ENCODE measurements at places on chromosomes 3 and 15.

DNA sequence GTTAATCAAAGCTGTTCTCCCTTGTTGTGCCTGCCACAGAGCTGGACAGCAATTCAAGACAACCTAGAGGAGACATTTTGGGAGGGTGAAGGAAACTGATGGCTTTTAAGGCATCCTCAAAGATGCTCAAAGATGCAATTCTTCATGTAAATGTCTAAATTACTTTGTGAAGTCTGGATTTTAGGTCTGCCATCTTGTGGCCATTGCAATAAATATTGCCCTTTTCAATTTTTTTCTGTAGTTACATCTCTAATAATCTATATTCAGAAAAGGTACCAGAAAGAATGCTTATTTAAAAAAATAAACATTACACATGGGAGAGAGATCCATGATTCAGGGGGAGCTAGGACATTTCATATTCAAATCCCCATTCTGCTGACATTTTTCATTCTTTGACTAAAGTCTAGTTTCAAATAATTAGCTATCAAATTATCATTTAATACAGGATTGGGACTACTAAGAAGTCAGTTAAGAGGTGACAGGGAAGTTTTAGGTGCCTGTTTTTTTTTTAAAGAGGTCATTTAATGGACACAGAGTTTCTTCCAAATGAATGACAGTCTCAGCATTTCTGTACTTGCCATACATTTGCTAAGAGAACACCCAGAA is 259.8 kb upstream of the WNT5A start:
- DNase-seq = no peak

DNA sequence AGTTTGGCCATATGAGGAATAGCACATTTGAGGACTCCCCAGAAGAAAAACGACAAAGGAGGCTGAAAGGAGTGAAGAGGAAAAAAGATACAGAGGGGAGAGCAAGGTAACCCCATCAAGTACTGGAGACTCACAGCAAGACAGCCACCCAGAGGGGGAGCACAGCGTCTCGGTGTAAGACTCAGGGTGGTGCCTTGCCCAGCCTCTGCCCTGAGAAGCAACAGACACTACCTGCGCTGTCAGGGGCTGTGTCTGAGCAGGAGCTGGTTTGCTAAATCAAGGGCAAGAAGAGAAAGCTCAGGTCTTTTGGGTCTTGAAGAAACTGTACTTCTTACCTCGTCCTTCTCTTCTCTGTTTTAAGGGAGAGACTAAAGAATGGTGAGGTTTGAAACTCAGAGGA is 27.9 kb downstream of the FBXO45 start:
- no peak for DNase-seq

DNA sequence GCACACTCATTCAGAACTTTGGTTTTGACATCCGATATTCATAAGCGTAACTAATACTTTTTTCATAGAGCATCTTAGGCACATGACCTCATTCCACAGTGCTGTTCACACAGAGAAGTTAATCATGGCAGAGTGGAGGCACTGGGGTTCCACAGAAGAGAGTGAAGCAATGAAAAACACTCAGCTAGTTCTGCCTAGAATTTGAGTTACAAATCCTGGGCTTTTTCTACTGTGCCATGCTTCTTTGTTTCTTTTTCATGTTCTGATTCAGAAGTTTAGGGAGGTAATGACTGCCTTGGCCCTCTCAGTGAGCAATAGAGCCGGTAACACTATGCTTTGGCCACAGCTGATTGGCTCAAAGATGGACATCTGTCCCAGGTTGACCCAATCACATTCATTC is 176.1 kb upstream of the MITF start:
- no peak for DNase-seq

- DNase-seq = no peak
Measured at GRCh38 chr3:51928438-51928837, 13.3 kb downstream of the RRP9 start.

GRCh38 chr3:85979034-85979433 is 1011.9 kb downstream of the VGLL3 start:
- DNase-seq = no peak

DNA sequence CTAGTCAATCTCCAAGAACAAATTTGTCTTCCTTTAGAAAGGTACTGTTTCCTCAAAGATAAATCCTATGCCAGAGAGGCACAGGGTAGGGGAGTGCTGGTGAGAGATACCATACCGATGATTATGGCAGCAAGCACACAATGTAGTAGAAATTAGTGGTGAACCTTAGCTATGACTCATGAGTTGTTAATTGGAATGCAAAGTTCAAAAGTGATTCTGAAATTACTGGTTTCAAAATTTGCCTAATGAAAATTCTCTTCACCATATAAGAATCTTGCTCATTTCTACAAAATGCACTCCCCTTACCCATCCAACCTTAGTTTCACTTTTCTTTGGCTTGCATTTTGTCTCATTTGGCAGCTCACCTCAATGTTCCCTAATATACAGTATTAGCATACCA is 139.5 kb upstream of the SLC2A2 start:
- no peak for DNase-seq

- DNase-seq = no peak
Measured at GRCh38 chr3:39249453-39250115, 30.3 kb downstream of the CX3CR1 start.

DNA sequence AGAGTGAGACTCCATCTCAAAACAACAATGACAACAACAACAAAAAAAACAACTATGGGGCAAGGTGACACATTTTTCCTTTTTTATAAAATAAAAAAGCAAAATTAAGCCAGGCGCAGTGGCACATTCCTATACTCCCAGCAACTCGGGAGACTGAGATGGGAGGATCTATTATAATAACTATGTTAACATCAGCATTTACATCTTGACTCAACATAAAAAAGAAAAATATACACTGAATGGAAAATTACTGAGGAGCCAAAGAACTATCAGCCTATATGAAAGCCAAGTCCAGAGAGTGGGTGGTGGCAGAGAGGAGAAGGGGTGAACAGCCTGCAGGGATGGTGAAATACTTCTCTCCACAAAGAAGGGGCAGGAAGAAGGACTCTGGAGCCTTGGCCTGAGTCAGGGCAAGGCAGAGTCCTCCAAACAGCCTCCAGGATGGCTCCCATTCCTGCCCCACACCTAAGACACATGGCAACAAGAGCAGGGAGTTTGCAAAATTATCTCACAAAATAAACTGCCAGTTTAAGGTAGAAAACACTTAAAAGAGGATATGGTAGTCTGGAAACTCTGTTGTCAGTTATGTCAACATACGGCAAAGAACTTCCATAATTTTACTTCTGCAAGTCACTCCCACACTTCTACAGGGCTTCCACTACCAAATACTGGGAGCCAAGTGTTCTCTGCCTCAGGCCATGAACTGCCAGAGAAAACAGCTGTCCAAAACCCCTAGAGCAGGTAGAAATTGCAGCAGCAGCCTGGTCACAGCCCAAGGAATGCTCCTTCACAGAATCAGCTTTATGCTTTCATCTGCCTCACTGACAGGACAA is 25.9 kb downstream of the HSPBAP1 start:
- DNase-seq = no peak

DNA sequence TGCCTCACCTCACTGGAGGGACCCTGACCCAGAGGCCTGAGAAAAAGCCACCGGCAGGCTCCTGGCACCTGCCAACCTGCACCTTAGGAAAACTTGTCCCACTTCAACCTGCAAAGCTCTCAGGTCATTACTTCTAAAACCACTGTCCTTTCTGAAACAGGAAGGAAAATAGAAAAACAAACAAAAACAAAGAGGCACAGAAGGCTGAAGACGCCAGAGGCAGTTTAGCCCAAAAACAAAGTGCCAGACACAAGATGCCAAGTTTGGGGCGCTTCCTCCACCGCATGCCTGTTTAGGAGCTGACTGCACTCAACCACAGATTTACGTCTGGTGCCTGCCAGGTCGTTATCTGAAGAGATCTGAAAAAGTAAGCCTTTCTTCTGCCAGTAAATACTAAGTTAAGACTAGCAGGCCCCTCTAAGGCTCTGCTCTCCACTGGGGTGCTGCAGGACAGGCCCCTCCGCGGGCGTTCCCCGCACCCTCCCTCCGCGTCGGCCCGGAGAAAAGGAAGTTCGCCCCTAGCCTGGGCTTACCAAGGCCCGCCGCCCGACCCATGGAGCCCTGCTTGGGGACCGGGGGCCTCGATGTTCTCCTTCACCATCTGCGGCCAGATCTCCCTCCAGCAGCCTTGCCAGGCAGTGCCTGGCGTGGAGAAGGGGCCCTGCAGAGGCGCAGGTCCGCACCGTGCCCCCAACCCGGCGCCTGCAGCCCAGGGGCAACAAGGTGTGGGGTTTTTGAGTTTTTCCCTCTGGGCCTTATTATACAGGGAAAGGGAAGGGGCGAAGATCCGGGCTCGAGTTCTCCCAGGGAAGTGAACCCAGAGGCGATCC is 1.3 kb downstream of the GOLGA8A start:
- DNase-seq = no peak

GRCh38 chr3:117622171-117622841 is 912.7 kb downstream of the TUSC7 start:
- peak; percentile 38 for DNase-seq

DNA sequence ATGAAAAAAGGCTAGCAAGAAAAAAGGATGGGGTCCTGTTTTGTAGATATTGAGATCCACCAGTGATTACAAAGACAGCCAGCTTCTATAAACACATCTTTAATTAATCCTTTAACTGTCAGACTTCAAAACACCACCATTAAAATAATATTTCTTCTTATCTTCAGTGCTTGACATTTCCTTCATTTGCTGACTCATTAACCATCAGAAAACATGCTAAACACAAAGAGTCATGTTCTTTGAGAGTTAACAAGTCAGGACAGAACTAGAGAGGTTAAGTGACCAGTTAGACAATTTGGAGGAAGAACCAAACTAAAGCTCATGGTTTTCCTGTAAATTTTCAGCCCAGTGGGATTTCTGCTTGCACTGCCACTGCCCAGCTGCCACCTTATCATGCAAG is 111.4 kb downstream of the MEIS2 start:
- DNase-seq = no peak

GRCh38 chr15:67805008-67805665 is 20.2 kb upstream of the SKOR1 start:
- no peak for DNase-seq

Measured in NCI-H1436 treated with DMSO at 0.1 percent for 48 hours (cell line).